Stimulated activated CD8-positive, alpha-beta memory T cell treated with anti-CD3 and anti-CD28 coated beads, Interleukin-7, amount 100 ng/mL, for 4 hours (primary cell): ENCODE measurements at places on chromosomes 6 and 20.

- DNase-seq = no peak
Measured at GRCh38 chr6:340991-341827, 48.9 kb downstream of the DUSP22 start.

DNA sequence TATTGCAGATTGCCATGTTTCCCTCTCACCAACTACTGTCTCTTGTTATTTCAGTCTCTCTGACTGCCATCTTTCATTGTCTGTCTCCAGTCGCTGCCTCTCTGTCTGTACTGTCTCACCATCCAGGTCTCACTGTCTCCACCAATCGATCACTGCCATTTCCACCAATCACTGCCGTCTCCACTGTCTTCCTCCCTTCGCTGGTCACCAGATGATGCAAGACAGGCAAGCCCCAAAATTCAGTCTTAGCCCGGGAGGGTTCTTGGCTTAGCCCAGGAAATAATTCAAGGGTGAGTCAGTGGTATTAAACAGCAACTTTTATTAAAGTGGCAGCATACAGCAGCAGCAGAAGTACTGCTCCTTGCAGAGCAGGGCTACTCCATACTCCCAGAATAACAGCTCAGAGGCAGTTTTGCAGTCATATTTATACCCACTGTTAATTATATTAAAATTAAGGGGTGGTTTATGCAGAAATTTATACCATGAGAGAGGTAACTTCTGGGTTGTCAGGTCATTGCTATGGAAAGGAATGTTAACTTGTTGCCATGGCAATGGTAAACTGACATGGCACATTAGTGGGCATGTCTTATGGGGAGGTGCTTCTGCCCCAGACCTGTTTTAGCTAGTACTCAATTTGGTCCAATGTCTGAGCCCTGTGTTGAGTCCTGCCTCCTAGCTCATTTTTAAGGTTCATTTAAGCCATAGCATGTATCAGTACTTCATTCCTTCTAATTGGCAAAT is 23.0 kb upstream of the ECHDC1 start:
- DNase-seq = no peak

GRCh38 chr6:44441091-44441855 is 53.8 kb downstream of the CDC5L start:
- no peak for DNase-seq

DNA sequence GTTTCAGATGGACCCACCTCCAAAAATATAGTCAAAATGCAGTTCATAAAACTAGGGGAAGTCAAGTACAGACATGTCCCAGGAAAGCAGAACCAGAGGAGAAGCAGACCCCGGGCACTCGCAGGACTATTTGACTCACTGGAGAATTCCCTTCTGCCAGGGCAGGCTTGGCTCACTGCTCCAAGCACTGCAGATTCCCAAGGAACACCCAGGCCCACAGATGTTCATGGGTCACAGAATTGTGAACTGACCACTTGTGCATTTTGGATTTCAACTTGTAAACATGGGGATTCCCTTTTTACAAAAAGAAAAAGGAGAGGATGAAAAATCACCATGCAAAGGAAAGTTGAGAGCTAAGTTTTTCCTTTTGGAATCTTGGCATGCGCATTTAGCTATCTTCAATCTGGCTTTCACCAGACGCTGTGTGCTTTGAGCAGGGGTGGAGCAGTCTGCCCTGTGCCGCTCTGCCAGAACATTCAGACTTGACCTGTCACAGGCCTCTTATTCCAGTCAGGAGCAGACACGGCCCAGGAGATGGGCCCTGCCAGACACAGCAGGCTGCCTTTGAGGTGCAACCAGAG is 237.5 kb upstream of the TAB2 start:
- no peak for DNase-seq

DNA sequence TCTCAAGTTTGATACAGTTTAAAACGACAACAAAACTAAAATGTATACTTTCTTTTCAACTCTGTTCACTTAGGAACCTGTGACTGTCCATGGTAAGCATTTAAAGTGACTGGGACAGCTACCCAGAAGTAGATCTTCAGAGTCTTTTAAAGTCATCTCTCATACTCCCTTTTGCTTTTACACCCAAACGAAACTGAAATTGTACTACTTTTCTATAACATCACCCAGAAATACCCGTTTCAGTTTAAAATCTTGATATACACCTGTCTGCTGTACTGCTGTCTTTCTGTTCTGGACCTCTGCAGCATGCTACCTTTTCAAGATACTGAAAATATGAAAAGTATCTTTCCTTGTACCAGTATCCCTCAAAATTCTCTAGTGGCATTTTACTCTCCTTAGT is 170.4 kb upstream of the THEMIS start:
- DNase-seq = no peak

DNA sequence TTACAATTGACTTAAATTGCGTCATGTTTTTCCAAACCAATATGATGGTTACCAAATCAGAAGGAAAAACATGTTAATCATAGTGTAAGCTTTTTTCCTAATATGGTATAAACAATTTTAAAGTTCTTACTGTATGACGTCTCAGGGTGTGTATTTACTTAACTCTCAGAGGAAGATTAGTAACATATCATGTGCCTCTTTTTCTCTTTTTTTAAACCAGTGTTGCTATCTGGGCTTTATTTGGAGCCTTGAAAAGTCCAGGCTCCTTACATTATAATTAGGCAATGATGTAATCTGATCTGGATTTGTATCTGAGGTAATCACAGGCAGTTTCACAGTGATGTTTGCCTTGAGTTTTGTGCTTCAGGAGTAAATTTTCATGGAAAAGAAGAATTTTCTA is 20.4 kb upstream of the RAB23 start:
- DNase-seq = no peak

DNA sequence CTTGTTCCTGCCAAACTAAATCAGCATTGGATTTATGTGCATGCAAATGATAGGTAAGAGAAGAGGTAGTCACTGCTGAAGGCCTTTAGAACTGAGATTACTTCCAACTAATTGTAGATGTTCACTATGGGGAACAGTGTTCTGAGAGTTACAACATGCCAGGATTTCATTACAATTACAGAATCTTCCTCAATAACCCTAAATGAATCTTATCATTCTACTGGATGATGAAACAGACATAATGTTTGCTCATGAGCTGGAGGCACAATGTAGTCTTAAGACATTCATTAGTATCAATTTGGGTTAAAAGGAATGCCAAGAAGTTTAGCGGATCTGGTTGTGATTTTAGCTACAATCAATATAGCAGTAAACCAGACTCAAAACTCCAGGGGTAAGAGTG is 248.9 kb upstream of the THEMIS start:
- no peak for DNase-seq

- DNase-seq = no peak
Measured at GRCh38 chr6:30071081-30071818, 4.3 kb downstream of the PPP1R11 start.

- no peak for DNase-seq
Measured at GRCh38 chr20:7742479-7742878, 197.8 kb downstream of the HAO1 start.

DNA sequence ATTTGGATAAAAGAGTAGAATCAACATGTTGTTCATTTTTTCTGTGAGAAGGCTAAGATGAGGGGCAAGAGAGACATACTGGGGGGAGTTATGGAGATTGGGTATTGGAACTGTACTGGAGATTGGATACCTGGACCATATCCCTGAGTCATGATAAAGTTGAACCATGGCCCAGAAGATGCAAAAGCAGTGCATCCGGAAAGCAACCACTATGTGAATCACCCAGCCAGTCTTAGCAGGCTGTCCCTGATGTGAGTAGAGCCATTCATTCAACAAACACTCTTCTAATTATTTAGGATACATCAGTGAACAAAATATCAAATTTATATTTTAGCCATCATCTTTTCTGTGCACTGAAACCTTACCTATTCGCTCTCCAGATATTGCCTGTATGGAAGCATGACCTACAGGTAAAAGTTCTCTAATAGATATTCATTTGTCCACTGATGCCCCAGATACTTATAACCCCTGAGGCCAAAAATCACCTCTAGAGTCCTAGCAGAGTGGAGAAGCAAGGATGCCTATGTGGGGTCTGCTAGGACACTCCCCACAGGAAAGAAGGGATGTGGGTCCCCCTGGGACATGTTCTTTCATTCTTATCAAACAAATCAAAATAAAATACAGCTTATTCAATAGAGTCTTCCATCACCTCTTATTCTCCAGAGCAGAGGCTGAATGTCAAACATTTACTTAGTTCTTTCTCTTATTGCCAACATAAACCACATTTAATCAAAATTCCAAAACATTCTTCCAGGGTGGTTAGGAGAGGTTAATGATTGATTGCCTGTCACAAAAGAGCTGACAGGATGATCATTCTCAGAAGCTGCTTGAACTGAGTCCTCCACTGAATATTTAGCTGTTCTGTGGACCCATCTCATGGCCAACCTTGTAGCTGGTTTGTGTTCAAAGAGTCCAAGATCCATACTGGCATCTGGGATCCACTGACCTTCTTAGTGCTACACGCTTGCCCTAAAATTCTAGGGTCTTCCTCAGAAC is 37.0 kb upstream of the PKHD1 start:
- no peak for DNase-seq

GRCh38 chr6:83518816-83519480 is 6.6 kb downstream of the PRSS35 start:
- DNase-seq = no peak

DNA sequence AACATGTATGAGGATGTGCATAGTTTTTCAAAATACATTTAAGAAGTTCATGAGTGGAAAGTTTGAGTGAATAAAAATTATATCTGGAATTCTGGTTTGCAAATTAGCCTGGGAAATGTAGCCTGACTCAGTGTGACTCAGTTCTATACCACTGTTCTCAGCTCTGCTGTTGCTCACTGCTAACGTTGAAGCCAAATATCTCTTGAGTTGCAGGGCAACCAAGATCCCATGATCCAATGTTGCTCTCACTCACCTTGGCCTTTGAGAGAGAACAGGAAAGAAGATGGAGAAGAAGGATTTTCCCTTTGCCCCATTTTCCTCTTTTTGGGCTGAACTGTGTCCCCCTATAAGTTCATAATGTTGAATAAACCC is 28.9 kb downstream of the PSMB9 start:
- no peak for DNase-seq

- no peak for DNase-seq
Measured at GRCh38 chr20:58747211-58747610, 54.6 kb downstream of the NPEPL1 start.

DNA sequence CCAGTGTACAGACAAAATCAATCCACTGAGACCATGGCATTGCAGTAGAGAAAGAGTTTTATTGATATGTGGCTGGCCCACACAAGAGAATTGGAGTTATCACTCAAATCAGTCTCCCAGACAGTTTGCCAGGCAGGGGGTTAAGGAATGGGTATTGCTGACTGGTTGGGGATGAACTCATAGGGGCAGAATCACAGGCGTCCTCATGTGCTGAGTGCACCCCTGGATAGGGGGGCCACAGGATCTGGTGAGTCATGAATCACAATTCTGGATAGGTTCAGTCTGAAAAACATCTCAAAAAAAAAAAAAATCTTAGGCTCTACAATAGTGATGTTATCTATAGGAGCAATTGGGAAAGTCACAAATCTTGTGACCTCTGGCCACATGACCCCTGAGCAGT is 29.5 kb upstream of the ILRUN start:
- no peak for DNase-seq

- DNase-seq = no peak
Measured at GRCh38 chr20:59028812-59029211, 3.3 kb downstream of the ATP5F1E start.

GRCh38 chr20:25148181-25148981 is 47.1 kb upstream of the ENTPD6 start:
- peak; percentile 62 for DNase-seq

DNA sequence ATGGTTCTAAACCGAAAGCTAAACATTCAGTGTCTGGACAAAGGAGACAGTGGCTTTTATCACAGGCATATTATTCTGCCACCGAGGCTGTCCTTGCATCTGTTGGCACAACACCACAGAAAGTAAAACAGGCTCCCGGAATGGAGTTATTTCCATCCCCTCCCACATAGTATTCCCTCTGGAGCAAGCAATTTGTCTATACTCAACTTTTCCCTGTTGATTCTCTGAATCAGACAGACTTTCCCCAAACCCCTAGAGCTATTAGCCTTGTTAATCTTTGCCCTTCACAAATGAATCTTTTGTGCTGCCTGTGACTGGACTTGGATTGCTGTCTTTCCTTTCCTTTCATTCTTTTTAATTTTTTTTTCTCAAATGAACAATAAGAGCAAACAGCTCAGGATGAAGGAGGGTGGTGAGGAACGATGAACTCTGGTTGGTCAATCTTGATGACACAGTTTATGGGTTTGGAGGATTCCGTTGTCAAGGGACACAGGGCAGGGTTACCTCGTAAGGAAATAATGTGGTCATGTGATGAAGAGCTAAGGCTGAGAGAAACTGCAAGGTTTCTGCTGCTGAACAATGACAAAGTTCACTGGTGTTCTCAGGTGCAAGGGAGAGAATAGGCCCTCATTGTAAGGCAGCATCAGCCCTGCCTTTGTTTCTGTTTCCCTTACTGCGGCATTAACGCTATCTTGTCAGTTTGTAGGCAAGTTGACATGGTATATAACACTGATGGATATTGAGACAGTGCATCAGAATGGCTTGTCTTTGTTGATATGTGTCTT is 275.0 kb upstream of the BMP2 start:
- no peak for DNase-seq

DNA sequence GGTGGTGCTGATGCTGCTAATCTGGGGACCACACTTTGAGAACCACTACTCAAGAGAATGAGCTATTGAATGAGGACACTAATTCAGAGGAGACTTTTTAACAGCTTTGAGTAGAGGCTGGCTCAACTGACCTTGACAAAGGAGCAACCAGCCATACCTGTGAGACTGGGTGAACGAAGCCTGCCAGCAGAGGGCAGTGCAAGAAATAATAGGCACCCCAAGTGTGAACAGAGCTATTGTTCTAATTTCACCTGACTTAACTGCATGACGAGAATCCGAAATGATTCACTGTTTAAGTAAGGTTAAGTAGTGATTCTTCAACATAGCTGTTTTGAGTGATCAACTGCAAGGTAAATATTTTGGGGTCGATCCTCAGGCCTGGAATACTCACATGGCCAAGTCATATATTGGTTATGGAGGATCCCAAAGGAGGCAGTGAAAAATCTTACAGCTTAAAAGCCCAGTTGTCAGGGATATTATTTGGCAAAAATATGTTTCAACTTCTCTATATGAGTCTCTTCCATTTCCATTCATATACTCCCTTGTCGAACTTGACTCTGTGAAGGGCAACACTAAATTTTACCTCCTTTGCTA is 550.5 kb upstream of the MARCKS start:
- no peak for DNase-seq

GRCh38 chr20:46786566-46786965 is 77.1 kb downstream of the SLC2A10 start:
- no peak for DNase-seq

GRCh38 chr6:169921217-169921616 is 169.8 kb downstream of the ERMARD start:
- DNase-seq = no peak
